Body of pancreas (tissue), 4 donors: ENCODE measurements at places on chromosomes 16 and 17. TPM values are rescaled to one million over a fixed set of nuclear protein-coding genes. Genes with fewer than 3 reads are reported as not detected.

The TSPOAP1 gene
- total RNA-seq: 21.0 TPM

The KLHL10 gene
- total RNA-seq: not detected

The FN3K gene
- total RNA-seq: 15.2 TPM

The TNP2 gene
- not detected for total RNA-seq

The MYH10 gene
- 30.3 TPM for total RNA-seq

The SSTR5 gene
- not detected for total RNA-seq

The DNAI2 gene
- not detected for total RNA-seq

The PDIA2 gene
- 517 TPM for total RNA-seq

The CCL1 gene
- not detected for total RNA-seq

The LGALS9B gene
- total RNA-seq: not detected

The IL17C gene
- not detected for total RNA-seq

The KRT36 gene
- not detected for total RNA-seq

The MINK1 gene
- 32.7 TPM for total RNA-seq

DNA sequence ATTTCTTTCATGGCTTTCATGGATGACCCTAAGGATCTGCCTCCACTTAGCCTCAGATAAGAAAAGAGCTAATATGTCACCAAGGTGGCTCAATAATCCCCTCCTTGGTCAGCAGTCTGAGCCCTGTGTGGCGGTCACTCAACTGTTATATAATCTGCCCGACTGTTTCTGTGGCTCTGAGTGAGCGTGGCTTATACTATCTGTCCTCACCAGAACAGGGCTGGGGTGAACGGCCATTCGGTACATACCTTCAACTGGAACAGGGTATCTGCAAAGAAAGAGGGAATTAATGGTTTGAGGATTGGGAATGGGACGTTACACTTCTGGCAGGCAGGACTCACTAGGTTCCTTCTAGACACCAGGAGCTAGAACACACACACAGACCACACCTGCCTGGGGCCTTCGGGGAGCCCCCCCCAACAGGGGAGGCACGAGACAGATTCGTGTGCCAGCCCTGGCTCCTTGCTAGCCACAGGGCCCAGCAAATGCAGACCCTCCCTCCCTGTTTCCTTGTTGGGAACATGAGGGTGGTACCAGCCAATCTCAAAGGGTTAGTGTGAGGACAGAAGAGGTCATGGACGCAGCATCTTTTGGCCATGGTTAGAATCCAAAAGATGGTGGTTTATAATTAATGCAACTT is 3.7 kb downstream of the CHMP1A start:
- H3K27ac ChIP-seq: no peak overlapping the region
- H3K27me3 ChIP-seq: no peaks in the 10 kb centered on the region
- H3K4me1 ChIP-seq: peaks cover 27% of the 10 kb centered on the region
- H3K4me3 ChIP-seq: no peak overlapping the region
- H3K36me3 ChIP-seq: peaks cover 4% of the 10 kb centered on the region

- H3K4me1 ChIP-seq: peaks cover 59% of the 10 kb centered on the region
- DNase-seq: peak; percentile 2
- no peaks in the 10 kb centered on the region for H3K27me3 ChIP-seq
Measured at GRCh38 chr16:89324056-89325010, 106.8 kb downstream of the ZNF778 start.

DNA sequence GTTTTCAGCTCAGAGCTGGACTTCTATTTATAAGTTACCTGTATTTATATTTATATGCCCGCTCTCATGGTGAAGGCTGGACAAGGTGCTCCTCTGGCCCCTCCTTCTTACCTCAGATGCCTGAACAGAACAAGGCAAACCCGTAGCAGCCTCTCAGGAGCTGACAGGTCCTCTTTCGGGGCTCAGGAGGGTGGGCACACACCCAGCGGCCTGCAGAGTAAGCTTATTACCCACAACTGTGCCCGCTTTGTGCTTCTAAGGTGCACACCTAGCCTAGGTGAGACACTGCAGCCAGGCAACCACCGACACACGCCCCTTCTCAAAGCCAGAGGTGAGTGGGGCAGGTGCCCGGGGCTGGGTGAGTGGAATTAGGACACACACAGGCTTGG is 5.3 kb downstream of the NKIRAS2 start:
- peaks cover 26% of the 10 kb centered on the region for H3K4me1 ChIP-seq
- H3K4me3 ChIP-seq: no peak overlapping the region
- peaks cover 10% of the 10 kb centered on the region for H3K36me3 ChIP-seq
- no peak for DNase-seq

- H3K4me1 ChIP-seq: no peaks in the 10 kb centered on the region
- no peaks in the 10 kb centered on the region for H3K27me3 ChIP-seq
- H3K36me3 ChIP-seq: no peaks in the 10 kb centered on the region
- H3K4me3 ChIP-seq: no peak overlapping the region
Measured at GRCh38 chr16:59274141-59274540, 540.0 kb upstream of the GOT2 start.

- H3K4me1 ChIP-seq: peaks cover 29% of the 10 kb centered on the region
- no peak overlapping the region for H3K27ac ChIP-seq
- DNase-seq: no peak
- H3K27me3 ChIP-seq: no peaks in the 10 kb centered on the region
- no peak overlapping the region for H3K4me3 ChIP-seq
Measured at GRCh38 chr17:18263885-18264682, 3.6 kb downstream of the MIEF2 start.

- no peaks in the 10 kb centered on the region for H3K36me3 ChIP-seq
- no peaks in the 10 kb centered on the region for H3K27me3 ChIP-seq
- H3K4me1 ChIP-seq: peaks cover 30% of the 10 kb centered on the region
- DNase-seq: no peak
- no peak overlapping the region for H3K4me3 ChIP-seq
Measured at GRCh38 chr17:38715216-38715943, 10.3 kb downstream of the MLLT6 start.

DNA sequence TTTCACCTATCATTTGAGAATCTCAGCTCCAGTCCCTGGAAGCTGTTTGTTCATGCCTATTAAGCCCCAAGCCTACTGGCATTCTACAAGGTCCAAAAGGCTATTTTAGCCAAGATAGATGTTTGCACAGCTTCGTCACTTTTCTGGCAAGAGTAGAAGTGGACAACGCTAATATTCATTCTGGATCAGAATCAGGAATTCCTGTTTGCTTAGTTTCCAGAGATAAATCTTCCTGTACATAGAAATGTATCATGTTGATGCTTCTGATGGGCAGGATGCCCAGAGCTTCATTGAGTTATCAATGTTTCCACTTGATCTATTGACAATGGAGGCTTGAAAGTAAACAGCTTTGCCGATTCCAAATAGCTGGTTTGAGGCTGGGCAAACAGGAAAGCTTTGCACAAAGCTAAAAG is 260.7 kb upstream of the CA10 start:
- no peak overlapping the region for H3K27ac ChIP-seq
- no peak overlapping the region for H3K4me3 ChIP-seq
- no peaks in the 10 kb centered on the region for H3K27me3 ChIP-seq
- H3K4me1 ChIP-seq: peaks cover 16% of the 10 kb centered on the region
- peak; percentile 69 for DNase-seq
- no peaks in the 10 kb centered on the region for H3K36me3 ChIP-seq

GRCh38 chr17:74326506-74326905 is 480 bp downstream of the KIF19 start:
- H3K36me3 ChIP-seq: no peaks in the 10 kb centered on the region
- peaks cover 15% of the 10 kb centered on the region for H3K4me1 ChIP-seq
- no peak overlapping the region for H3K4me3 ChIP-seq

GRCh38 chr17:68462381-68463210 is 5.3 kb upstream of the WIPI1 start:
- no peak overlapping the region for H3K27ac ChIP-seq
- DNase-seq: peak; percentile 68
- H3K4me3 ChIP-seq: no peak overlapping the region
- no peaks in the 10 kb centered on the region for H3K27me3 ChIP-seq
- peaks cover 36% of the 10 kb centered on the region for H3K4me1 ChIP-seq
- H3K36me3 ChIP-seq: no peaks in the 10 kb centered on the region

DNA sequence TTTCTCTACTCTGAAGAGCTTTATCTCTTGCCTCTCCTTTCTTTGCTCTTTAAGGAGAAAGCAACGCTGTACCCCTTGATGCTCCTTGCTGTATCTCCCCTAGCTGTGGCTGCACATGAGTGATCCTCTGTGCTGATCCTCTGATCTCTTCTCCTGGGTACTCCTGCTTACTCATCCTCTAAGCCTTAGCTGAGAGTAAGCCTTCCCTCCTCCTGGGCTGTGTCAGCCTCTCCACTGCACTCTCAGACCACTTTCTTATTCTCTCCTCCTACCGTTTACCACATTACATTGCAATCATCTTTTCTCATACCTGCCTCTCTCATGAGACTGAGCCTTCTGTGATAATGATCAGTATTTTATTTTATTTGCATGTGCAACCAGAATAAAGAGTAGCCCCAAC is 25.1 kb downstream of the SOX9 start:
- H3K27ac ChIP-seq: no peak overlapping the region
- no peak for DNase-seq
- H3K4me1 ChIP-seq: no peaks in the 10 kb centered on the region

DNA sequence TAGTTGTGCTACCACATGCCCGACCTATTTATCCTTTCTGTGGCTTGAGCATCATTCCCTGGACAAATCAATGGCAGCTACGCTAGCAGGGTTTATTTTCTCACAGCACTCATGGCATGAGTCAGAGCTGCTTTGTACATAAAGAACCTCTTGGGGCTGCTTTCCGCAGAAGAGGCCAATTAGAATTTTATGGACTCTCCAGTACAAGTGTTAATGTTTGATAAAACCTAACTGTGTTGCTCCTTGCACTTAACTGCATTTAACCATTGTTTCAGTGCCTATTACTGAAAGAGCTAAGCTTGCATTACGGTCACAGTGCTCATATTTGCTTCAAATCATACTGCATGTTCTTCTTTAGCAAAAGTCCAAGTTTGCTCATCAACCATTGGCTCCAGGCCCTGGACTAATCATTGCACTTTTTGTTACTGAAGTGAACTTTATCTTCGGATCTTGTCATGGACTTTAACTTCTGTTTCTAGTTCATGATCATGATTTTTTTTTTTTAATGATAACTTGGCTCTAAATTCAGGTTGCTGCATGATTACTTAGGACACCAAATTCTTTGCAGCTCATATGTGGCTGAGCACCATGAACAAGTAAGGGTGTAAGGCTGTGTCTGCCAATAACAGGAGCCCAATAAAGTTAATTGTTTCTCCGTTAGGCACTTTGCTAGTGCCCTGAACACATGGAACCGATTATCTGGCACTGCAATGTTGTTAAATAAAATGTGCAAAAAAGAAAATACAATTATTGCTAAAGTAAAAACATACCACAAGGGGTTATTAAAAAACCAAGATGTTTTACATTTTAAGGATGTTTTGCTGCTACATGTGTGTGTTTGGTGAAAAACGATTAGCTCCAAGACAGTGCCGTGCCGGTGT is 492.2 kb downstream of the KCNJ2 start:
- peak; percentile 17 for DNase-seq
- peak overlapping the region; percentile 58 for H3K27ac ChIP-seq
- no peaks in the 10 kb centered on the region for H3K4me1 ChIP-seq
- H3K4me3 ChIP-seq: no peak overlapping the region
- H3K36me3 ChIP-seq: no peaks in the 10 kb centered on the region
- no peaks in the 10 kb centered on the region for H3K27me3 ChIP-seq

DNA sequence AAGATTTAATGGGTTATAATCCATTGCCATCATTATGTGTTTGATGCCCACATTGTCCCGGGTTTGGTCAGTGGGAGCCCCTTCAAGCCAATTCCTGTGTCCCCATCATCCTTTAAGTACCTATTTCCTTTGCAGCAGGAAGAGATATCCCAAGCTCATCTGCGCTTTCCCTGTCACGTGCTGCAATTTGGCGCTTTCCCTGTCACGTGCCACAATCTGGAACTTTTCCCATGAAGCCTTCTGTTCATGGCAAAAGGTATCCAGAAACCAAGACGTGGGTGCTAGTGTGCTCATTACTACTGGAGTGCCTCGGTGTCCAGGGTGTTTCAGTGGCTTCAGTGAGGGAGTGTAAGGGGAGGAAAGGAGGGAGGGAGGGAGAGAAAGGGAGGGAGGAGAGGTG is 168.5 kb downstream of the NPIPB11 start:
- H3K27me3 ChIP-seq: no peaks in the 10 kb centered on the region
- no peak overlapping the region for H3K4me3 ChIP-seq
- DNase-seq: no peak
- H3K36me3 ChIP-seq: no peaks in the 10 kb centered on the region

GRCh38 chr16:83952940-83953795 is at the start of gene OSGIN1:
Gene OSGIN1, plus strand, starts transcription at chr16:83953240. Its CDS starts 4,432 bp downstream, at chr16:83957672.
- H3K4me3 ChIP-seq: peak within 1 kb of the TSS; percentile 25
- H3K27me3 ChIP-seq: no peaks in the 10 kb centered on the region
- H3K27ac ChIP-seq: peak within 1 kb of the TSS; percentile 99
- H3K4me1 ChIP-seq: peaks cover 31% of the 10 kb centered on the region
- DNase-seq: peak; percentile 98

- H3K27ac ChIP-seq: no peak overlapping the region
- peaks cover 34% of the 10 kb centered on the region for H3K4me1 ChIP-seq
- no peak for DNase-seq
- H3K4me3 ChIP-seq: no peak overlapping the region
Measured at GRCh38 chr17:43384476-43384862, 14.3 kb upstream of the ARL4D start.

- peaks cover 74% of the 10 kb centered on the region for H3K27me3 ChIP-seq
- peaks cover 30% of the 10 kb centered on the region for H3K4me1 ChIP-seq
- no peak within 1 kb of the TSS for H3K27ac ChIP-seq
- no peak within 1 kb of the TSS for H3K4me3 ChIP-seq
- no peaks in the 10 kb centered on the region for H3K36me3 ChIP-seq
Measured at GRCh38 chr17:48728232-48729231, at the start of gene HOXB13. Gene HOXB13, minus strand, starts transcription at chr17:48728750. Its CDS starts 157 bp downstream, at chr17:48728593.

DNA sequence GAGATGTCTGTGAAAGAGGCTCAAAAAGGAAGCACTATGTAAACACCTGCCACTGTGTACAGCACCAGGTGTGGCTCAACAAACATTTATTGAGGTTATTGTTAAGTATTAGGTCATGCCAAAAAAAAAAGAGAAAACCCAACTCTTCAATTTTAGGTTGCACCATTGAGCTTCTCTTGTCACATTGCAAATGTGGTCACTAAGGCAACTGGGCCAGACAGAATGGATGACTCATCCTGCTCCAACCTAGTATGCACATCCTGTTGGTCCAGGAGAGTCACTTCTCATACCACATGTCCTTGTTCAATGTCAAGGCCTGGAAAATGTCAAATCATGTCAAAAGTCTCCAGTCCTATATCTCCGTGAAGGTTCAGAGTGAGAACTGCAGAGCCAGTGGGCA is 25.0 kb downstream of the HOXB1 start:
- no peak overlapping the region for H3K27ac ChIP-seq
- H3K36me3 ChIP-seq: no peaks in the 10 kb centered on the region
- no peak for DNase-seq
- H3K4me3 ChIP-seq: no peak overlapping the region

GRCh38 chr17:19787733-19788357 is 39.7 kb upstream of the ALDH3A1 start:
- H3K4me1 ChIP-seq: no peaks in the 10 kb centered on the region
- no peak for DNase-seq
- no peak overlapping the region for H3K4me3 ChIP-seq
- H3K36me3 ChIP-seq: peaks cover 3% of the 10 kb centered on the region

DNA sequence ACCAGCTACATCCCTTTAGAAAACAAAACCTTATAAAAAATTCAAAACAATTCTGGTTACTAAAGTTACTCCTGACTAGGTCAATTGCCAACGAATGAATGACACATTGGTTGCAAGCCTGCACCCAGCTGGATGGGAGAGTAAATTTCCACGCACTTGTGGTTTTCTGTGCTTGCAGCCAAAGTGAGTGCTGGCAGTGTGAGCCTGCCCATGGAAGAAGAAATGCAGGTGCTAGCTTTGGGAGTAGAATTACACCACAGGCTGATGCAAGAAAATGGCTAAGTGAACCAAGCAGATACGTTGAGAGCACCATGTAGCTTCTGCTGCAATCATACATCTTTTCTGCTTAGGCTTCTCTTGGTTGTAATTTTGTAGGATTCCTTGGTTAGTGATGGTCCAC is 74.6 kb downstream of the SYCE1L start:
- H3K4me1 ChIP-seq: no peaks in the 10 kb centered on the region
- no peaks in the 10 kb centered on the region for H3K27me3 ChIP-seq
- no peak overlapping the region for H3K4me3 ChIP-seq
- H3K36me3 ChIP-seq: no peaks in the 10 kb centered on the region
- no peak for DNase-seq
